ENCODE measurements at places on chromosomes 12 and 14. TPM values are rescaled to one million over a fixed set of nuclear protein-coding genes. Genes with fewer than 3 reads are reported as not detected.

CMA1 gene
- not detected for total RNA-seq

GZMB gene
- not detected for total RNA-seq

DNA sequence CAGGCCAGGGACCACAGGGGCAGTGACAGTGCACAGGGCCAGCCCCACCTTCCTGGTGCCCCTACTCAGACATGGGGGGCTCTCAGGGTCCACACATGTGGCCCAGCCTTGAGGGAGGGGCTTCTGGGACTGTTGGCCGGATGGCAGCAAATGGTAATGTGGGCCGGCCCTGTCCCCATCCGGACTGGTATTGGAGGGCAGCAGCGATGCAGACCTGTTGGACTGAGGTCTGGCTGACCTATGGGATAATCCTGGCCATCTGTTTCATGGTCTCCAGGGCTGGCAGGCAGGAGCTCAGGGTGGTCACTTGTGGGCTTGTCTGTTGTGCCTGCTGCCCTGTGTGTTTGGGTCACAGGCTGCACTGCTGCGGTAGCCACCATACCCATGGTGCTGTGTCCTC lies 387.5 kb downstream of the TMEM121 start:
- no peak for DNase-seq

- no peak for DNase-seq
Measured at GRCh38 chr12:52953181-52953841, 4.4 kb downstream of the KRT18 start.

DNA sequence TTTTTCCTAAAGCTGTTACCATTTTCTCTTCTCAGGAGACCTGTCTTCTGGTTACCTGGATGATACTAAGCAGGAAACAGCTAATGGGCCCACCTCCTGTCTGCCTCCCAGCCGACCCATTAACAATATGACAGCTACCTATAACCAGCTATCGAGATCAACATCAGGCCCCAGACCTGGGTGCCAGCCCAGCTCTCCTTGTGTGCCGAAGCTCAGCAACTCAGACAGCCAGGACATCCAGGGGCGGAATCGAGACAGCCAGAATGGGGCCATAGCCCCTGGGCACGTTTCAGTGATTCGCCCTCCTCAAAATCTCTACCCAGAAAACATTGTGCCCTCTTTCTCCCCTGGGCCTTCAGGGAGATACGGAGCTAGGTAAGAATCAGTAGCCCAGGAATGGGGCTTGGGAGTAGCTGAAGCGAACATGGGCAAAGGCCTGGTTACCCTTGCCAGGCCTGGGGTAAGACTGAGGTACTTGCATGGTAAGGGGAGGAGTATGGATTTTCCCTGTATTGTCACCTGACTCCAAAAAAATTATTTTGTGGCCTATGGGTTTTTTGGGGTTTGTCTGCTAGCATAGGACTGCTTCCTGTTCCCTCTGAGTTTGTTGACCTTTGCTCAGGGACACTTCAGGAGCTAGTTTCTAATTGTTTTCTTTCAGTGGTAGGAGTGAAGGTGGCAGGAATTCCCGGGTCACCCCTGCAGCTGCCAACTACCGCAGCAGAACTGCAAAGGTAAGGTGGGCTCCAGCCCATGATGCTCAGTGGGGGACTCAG lies 26.6 kb downstream of the TRAFD1 start:
- DNase-seq: peak; percentile 3

DNA sequence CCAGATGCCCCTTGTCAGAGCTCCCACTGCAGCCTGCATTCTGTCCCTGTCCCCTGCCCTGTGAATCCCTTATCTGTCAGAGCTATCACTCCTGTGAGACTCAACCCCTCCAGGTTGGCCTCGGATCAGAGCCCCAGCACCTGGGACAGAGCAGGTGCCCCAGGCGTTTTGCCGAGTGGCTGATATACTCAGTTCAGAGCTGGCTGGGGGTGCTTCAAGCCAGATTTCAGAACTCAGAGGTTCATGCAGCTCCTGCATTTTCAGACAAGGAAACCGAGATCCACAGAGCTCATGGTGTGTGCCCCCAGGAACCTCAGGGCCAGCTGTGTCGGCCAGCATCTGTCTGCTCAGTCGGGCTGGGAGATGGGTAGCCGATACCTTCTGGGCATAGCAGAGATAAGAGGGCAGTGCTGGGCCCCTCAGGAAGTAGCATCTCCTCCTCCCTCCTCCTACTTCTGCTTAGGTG lies 228.0 kb upstream of the RTL1 start:
- no peak for DNase-seq

- no peak for DNase-seq
Measured at GRCh38 chr14:90533591-90534021, 136.8 kb downstream of the CALM1 start.

- no peak for DNase-seq
Measured at GRCh38 chr14:26775765-26776563, 178.1 kb upstream of the NOVA1 start.

DNA sequence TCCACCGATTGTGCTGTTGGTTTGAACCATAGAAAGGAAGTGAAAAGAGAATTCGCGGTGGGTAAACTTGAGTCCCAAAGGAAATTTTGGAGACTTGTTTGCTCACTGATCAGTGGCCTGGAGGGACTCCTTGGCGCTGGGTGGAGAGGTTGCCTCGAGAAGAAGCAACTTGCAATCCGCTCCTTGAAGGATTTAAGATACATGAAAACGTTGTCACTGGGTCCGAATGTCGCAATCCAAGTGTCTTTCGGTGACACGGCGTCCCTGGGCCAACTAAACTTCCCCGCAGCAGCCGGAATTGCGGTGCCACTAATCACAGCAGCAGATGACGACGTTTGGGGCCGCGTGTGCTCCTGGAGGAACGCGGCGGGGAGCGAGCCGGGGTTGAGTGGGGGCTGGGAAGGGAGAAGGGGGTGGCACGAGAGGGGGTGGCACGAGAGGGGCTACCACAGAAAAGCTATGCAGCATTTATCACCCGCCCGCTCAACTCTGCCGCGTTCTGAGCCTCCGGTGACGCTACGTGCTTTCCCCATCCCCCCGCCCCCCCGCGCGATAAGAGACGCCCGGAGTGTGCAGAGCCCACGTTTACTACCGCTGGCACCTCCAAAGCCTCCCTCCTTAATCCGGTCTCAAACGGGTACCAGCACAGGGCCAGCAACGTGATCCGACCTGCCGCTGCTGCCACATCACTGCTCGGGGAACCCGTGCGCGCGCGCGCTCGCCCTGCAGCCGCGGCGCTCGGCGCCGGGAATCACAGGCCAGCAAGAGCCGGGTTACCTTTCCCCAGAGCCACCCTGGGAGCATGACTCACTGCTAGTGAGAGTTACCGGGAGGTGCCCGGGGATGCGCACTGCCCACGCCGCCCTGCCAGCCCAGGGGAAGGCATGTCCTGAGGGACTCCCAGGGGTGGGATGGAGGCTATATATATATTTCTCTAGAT lies 833 bp upstream of the BHLHE41 start:
- peak; percentile 88 for DNase-seq

GRCh38 chr14:36129181-36129580 lies 47.3 kb downstream of the PTCSC3 start:
- peak; percentile 41 for DNase-seq

DNA sequence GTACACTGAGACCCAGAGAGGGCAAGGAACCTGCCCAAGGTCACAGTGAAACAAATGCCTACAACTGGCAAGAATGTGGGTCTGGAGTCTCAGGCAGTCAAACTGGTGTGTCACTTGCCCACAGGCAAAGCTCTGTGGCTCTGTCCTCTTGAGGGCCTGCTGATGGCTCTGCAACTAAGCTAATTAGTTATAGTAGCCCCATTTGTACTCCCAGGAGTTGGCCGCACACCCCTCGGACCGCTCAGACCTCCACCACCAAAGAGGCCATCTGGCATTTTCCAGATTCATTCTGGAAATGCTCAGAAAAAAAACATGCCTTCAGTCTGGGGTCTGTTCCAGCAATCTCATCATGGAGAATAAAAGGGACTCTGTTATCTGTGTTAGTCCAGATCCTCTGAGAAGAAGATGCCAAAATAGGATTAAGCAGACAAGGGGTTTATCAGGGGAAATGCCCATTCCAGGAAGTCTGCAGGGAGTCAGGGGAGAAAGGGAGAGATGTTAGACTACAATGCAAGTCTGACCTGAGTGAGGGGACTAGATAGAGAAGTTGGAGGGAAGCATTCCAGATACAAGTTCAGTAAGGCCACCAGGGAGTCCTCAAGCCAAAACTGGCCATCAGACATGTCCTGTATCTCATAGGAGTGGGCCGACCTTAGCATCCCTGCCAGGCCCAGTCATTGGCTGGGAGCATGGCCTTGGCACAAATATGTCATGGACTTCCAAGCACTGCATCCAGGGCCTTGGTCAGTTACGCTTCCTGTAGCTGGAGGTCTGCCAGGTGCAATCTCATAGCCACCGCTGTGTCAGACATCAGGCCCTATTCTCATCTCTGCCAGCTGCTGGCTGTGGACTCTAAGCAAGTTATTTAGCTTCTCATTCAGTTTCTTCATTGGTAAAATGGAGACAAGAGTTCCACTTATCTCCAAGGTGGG lies 15.4 kb upstream of the OAS1 start:
- no peak for DNase-seq

GRCh38 chr14:24204163-24205146 lies 1.0 kb upstream of the TSSK4 start:
- DNase-seq: peak; percentile 16

GRCh38 chr12:67630373-67631088 lies 18.0 kb upstream of the DYRK2 start:
- peak; percentile 42 for DNase-seq
